ENCODE measurements at places on chromosomes 7 and 10.

GRCh38 chr7:148589640-148590039 lies 926 bp upstream of the C7orf33 start:
- DNase-seq, result no peak

GRCh38 chr10:71816936-71817618 lies 34.0 kb downstream of the PSAP start:
- no peak for DNase-seq

DNA sequence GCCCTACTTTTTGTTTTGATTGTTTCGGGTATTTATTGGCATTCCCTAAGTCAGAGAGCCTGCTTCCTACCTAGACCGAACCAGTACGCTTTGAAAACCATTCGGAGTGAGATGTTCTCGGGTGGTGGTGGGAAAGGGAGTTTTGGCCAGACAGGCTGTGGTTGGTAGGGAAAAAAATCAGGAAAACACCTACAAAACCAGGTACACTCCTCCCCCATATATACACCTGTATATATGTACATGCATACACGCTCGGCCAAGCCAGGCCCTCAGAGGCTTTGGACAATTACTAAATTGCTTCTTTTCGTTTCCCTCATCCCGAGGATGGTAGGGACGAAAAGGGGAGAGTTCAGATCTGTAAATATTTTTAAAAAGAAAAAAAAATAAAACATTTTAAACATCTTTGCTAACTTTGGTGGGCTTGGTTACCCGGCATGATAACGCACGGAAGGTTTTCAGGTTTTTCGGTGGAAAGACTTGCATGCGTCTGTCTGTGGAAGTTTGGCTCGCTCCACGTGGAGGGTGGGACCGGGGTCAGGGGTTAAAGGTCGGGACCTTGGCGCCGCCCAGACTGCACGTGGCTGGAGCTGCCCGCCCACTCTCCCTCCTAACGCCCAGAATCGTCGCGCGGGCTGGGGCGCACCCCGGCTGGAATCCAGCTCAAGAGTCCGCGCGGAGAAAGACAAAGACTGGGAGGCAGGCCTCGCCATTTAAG lies 2.5 kb downstream of the HMX2 start:
- no peak for DNase-seq

DNA sequence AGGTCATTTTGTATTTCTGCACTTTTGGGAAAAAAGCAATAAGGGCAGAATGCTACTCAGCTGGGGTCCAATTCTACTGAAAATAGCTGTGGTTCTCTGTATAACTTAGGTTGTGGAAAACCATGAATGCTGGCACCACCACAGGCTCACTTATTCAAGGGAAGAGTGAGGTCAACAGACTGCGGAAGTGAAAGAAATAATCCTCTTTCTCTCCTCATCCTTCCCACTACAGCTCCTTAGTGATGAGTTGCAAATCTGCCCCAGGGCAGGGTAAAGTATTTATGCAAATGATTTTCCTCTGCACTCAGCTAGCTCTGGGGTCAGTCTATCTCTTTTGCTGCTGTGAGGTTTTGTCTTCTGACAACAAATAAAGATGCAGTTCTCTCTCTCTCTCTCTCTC lies 74.1 kb upstream of the PTPRZ1 start:
- DNase-seq, result no peak

DNA sequence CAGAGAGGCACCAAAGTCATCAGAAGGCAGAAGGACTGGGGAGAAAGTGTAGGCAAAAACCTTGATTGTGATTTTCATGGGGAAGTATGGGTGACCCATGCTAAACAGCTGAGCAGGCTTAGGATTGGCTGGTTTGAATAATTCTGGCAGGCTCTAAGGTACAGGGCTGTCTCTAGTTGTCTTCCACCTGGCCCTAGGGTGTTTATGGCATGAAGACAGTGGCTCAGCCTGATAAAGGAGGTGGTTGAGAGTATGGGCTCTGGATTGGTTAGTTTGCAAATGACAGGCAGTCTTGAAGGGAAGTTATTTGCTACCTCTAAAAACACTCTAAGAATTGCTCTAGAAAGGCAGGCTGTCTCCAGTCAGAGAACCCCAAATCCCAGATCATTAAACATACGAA lies 100.3 kb downstream of the STRA8 start:
- no peak for DNase-seq

Data from NCI-H460 (cell line).